Stimulated activated CD8-positive, alpha-beta memory T cell treated with anti-CD3 and anti-CD28 coated beads, Interleukin-4, amount 100 ng/mL, for 1 hour (primary cell): ENCODE measurements at places on chromosomes 16 and 17.

DNA sequence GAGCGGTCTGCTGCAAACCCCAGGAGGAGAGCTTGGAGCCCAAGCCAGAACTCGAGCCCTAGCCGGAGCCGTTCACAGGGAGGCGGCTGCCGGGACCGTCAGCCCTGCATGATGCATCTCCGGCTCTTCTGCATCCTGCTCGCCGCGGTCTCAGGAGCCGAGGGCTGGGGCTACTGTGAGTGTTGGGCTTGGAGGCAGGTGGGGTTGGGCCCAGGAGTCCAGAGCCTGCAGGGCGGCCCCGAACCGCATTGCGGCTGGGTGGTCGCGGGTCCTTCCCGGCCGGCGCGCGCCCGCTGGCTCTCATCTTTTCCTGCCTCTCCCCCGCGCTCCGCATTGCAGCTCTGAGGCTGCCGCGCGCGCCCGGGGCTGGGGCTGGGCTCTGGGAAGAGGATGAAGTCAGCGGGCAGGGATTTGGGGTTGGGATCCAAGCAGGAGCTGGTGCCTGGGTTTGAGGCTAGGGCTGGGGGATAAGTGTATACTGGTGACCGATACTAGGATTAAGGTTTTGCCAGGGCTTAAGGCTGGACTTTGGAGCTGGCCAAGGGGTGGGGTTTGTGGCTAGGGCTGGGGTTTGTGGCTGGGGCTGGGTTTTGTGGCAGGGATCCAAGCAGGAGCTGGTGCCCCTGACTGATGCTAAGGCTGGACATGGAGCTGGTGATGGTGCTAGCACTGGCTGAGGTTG, 532 bp downstream of the CNTNAP1 start:
- no peak for DNase-seq

GRCh38 chr17:2485543-2485942, 26.1 kb downstream of the METTL16 start:
- DNase-seq: no peak

DNA sequence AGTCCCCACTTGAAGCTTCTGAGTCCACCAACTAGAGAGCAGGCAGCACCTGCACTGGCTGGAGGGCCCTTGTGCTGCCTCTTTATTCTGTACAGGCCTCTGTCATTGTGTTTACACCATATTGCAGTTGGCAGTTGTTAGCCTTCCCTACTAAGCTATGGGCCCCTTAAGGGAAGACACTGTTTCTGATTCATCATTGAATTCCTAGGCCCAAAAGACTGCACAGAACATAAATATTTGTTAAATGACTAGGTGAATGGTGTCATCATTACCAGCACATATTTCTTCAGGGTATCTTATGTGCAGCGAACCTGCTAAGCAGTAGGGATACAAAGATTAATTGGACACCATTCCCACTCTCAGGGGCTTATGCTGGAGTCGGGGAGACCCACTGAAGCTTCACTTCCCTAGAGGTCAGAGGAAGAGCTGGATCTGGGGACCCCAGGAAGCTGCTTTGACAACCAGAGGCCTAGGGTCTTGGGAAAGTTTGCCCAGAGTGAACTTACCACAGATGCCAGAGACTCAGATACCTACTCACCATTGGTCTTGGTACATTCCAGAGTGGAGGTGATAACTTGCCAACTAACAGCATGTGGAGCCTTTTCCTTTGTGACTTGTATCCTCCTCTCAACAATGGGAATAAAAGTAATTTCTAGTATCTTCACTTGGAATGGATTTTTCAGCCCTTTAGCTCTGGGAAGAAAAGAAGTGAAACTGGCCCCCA, 28.7 kb upstream of the DDX52 start:
- DNase-seq: no peak

DNA sequence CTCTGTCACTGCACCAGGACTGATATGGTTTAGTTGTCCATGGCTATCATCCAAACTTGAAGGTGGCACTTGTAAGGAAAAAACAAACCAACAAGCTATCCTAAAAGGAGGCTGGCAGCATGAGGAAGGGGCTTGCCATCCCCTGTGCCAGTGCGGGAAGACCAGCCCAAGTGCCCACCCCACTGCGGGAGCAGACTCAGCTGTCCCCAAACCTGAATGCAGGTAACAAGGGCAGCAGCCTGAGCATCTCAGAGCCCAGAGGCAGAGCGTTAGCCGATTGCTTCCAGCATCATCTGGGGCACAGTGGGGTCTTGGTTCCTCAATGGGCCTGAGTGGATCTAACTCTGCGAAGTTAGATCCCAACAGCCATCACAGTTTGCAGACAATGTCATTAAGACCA, 29.2 kb upstream of the C16orf78 start:
- no peak for DNase-seq

DNA sequence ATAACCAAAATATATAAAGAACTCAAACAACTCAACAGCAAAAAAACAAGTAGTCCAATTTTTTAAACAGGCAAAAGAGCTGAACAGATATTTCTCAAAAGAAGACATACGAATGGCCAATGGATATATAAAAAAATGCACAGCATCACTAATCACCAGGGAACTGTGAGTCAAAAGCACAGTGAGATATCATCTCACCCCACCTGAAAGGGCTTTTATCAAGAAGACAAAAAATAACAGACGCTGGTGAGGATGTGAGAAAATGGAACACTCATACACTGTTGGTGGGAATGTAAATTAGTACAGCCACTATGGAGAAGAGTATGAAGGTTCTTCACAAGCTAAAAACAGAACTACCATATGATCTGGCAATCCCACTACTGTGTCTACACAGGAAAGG, 7.4 kb downstream of the XYLT1 start:
- DNase-seq: no peak

DNA sequence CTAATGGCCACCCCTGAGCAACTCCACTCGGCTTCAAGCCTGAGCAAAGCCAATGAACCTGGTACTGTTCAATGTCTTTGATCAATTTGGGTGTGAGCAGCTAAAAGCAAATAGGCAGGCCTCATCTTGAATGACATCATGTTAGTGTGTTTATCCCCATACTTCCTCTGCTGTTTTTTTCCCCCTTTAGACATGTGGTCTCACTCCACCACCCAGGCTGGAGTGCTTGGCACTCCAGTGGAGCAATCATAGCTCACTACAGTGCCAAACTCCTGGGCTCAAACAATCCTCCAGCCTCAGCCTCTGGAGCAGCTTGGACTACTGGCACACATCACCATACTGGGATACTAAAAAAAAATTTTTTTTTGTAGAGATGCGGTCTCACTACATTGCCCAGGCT, 75.4 kb downstream of the ARHGAP17 start:
- no peak for DNase-seq

DNA sequence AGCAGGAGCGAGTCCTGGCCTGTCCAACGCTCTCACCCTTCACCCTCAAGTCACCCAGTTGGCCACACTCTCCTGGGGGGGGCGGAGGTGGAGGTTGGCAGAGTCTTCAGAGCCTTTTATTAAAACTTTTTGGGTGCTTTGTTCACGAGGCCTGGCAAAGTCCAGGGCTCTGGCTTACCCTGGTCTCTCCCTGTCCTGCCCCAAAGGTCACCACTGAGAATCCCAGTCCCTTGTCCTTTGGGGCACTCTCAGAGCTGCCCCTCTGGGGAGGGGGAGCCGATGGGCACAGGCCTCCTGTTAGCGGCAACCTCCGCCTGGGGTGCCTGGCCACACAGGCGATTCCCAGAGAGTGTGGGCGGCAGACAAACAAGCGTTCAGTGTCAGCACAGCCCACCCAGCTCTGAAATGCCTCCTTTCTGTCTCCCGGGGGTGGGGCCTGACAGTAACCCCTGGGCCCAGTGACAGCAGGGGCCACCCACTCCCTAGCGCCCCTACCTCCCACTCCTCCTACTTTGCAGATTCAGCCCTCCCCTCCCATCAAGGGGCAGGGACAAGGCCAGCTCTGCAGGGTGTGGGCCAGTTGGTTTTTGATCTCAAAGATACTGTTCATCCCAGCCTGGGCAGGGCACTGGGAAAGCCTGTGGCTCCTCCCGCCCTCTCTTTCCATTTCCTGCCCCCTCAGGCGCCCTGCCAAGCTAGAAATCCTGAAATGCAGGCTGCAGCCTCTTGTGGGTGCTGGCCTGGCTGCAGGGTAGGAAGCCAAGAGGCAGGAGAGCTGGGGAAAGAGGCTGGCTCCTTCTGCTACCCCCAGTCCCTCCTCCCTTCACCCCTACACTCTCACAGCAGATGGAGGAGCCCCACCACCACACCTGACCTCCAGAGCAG, 36.6 kb upstream of the EMP2 start:
- DNase-seq: no peak
